ENCODE measurements at places on chromosomes 2 and 18.

DNA sequence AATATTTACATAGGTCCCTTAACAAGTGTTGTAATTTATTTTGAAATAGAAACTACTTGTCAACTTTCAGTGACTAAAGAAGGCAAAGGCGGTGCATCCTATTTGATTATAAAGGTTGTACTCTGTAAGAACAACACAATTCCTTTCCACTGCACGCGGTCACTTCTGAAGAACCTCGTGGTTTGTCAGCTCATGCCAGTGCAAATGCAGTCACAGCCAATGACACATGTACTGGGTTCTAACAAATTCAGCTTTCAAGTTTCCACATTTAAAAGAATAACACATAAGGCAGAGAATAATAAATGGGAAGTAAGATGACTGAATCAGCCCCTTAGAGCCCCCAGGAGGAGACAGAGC lies 39.7 kb downstream of the CYB5A start:
- DNase-seq = no peak

DNA sequence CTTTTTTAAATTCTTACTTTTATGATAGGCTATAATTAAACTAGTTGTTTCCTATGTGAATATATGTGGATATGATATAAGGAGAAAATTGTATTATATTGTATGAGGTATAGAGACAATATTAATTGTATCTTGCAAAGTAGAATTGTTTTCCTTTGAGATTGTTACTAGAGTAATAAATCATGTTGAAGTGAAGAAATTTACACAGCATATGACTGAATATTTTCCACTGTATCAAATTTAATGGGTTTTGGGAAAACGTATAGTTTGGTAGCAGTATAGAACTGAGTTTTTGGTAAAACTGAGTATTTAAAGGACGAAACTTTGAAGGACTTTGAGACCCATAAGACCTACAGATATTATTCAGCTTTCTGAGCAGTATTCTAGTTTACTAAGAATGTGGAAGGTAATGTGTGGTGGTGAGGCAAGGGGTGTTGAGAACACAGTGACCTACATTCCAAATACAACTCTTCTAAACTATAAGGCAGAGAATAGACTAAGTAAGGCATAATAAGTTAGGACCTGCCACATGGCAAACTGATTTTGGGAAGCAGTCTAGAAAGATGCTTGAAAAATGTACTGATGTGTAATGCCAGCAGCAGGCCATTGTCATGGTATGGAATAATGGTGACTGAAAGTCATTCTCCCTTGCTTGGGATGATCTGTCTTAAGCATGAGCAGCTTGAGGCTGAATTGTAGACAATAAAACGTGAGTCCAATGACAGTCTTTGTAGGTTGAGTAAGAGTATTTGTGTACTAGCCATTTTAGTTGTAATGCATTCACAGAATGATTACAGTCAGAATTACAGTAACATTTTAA lies 29.6 kb downstream of the PKP4 start:
- no peak for DNase-seq

GRCh38 chr2:97355887-97356286 lies 233.8 kb downstream of the ANKRD36B start:
- no peak for DNase-seq

GRCh38 chr2:42962508-42962953 lies 170.1 kb upstream of the HAAO start:
- DNase-seq = no peak

DNA sequence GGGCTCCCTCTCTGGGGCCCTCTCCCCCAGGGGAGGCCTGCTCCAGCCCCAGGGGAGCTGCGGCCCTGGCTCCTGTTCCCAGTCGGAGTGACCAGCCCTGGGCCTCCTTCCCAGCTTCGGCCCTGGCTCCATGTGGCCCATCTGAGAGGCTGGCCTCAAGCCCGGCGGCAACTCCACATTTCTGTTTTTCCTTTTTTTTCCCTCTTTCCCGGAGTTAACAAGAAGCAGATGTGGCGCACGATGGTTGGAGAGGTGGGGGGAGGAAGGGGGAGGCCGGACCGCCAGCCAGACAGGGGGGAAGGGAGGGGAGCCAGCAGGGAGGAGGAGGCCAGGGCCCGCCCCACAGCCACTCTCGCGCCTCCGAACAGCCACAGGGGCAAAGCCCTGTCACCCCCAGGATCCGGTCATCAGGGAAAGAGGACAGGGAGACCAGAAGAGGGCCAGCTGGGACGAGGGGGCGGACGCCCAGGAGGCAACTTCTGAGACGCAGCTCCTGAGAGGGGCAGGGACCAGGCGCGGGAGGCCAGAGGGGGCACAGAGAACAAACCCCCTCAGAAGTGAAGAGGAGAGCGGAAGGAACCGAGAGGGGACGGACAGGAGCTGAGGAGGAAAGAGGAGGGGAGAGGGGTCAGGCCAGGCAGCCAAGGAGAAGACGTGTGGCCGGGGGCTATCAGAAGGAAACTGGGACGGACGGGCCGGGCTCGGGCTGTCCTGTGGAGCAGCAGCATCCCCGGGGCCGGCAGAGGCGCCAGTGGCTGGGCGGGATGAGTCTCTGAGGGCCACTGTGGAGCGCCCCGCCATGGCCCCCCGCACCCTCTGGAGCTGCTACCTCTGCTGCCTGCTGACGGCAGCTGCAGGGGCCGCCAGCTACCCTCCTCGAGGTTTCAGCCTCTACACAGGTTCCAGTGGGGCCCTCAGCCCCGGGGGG lies at the start of gene EMILIN1:
TSS of gene EMILIN1 (plus strand) at position 349 of the 928 bp plus-strand sequence. CDS start at position 800, 451 bp downstream.
- DNase-seq = no peak

- no peak for DNase-seq
These were observed 94.4 kb downstream of the EIPR1 start for GRCh38 chr2:3283206-3283605.

GRCh38 chr2:6518361-6518760 lies 347.3 kb downstream of the CMPK2 start:
- DNase-seq = no peak

DNA sequence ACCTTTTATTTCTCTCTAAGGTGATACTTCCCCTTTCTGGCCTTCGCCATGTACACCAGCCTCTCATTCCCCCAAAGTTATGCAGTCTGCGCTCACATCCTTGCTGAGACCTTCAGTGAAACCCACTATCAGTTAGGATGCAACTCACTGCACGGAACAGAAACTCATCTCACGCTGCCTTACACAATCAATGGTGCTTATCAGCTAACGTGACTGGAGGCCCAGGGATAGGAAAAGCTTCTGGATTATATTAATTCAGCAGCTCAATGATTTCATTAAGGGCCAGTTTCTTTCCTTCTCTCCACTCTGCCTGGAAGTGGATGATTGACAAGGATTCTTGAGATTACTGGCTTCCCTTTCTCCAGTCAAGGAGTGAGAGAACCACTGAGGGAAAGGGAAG lies 44.8 kb downstream of the CDH2 start:
- no peak for DNase-seq

GRCh38 chr2:187369471-187369870 lies 78.6 kb downstream of the CALCRL start:
- DNase-seq = no peak

GRCh38 chr2:45153121-45153520 lies 143.9 kb upstream of the SIX2 start:
- DNase-seq = no peak

DNA sequence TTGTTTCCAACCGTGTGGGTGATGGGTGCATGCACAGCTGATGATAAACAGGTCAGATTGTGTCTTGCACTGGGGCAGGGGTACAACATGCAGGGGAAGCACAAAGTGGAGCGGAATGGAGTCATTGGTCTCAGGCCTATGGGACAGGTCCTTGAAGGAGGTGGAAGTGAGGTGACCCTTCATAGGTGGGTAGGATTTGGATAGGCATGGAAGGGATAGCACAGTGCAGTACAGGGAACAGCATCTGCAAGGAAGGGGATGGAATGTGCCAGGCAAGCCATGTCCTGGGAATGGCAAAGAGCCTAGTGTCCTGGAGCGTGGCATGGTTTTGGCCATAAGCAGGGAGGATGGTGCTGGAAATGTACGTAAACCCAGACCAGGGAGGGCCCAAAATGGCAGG lies 143.9 kb downstream of the CAPN13 start:
- DNase-seq = no peak

DNA sequence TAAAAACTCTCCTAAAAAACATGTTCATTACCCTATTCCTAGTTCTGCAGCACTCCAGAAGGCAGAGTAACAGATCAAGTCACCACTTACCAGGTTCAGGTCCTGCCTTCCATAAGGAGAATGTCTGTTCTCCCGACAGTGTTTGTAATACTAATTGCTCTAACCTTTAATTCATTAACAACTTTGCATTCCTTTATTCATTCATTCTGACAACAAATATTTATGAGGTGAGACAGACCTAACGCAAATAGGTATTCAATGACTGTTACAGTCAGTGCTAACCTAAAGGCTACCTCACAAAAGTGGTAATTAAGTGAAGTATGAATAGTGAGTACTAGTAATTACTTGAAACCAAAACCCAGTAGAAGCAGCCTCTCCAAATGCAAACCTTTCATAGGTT lies 224.0 kb downstream of the AFF3 start:
- DNase-seq = no peak

GRCh38 chr2:109486711-109487535 lies 126.8 kb downstream of the SEPTIN10 start:
- DNase-seq = no peak

DNA sequence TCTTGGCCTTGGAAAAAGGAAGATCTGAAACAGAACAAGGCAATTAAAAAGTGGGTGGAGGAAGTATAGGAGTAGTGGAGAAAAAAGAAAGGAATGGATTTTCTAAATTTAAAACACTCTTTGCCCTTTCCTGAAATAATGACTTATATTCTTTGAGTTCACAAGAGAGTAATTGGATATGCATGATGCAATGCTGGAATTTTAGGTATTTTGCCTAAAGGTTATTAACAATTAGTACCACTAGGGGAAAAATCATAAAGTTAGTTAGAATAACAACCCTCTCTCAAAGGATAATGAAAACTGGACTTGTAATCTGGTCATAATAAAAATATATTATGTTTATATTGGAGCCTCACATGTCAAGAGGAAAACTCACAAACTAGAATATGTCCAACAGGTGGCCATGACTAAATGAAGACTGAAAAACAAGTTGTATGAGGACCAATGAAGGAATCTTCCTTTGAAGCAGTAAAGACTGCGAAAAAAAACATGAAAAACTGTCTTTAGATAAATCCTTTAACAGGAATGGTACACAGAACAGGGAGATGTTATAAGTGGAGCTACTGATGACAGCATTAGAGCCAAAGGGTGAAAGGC lies 281.8 kb downstream of the NCKAP5 start:
- no peak for DNase-seq

DNA sequence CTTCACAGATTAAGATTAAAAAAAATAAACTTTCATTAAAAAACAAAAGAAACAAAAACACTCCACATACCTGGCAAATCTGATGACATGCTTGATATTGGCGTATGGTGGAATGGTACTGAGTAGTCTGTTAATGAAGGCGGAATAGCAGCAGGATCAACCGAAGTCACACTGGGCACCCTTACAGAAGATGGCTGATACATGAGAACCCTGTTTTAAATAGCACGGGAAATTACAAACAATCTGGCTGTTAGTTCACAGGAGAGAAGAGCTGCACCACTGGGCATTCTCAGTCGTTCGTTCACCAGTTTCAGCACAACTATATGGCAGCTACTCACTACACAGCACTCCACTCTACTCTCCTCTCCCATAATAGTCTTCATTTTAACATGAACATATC lies 64.0 kb upstream of the ST8SIA5 start:
- DNase-seq = no peak

DNA sequence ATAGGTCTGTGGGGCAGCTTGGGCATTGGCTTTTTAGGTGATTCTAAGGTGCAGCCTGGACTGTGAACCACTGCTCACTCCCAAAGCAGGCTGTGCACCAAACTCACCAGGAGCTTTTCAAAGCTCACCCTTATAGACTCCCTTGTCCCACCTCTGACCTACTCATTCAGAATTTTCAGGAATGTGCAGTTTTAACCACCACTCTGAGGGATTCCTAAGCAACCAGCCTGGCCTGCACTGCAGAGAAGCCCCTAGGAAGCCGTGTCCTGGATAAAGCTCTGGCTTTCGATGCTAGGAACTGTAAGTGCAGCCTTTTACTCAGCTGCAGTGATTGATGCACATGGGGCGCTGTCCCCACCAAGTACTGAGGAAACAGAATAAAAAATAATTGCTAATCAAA lies 33.0 kb downstream of the MRO start:
- DNase-seq = no peak

DNA sequence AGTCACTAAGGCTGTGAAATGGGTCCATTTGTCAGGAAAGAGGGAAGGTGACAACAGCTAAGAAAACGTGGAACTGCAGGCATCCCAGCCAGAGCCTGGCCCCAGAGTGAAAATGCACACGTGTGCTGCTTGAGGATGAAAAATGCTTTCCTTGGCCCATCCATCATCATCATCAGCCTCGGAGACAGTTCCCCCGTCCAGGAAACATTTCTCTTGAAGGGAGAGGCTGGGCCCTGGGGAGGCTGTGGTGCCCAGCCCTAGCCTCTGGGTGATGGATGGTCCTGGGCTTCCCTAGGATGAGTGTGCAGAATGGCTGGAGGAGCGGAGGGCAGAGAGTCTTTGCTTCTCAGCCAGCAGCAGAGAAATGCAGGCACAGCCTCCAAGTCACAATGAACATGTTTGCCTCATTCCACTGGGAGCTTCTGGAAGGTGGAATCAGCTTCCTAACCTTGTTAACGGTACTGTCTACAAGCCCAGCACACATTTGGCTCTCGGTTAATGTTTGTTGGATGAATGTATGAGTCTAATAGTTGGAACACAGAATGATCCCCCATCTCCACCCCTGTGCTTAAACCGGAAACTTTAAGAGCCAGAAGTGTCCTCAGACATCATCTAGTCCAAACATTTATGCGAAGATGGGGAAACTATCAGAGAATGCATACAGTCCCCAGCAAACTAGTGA lies 164.0 kb downstream of the RDH14 start:
- DNase-seq = no peak

DNA sequence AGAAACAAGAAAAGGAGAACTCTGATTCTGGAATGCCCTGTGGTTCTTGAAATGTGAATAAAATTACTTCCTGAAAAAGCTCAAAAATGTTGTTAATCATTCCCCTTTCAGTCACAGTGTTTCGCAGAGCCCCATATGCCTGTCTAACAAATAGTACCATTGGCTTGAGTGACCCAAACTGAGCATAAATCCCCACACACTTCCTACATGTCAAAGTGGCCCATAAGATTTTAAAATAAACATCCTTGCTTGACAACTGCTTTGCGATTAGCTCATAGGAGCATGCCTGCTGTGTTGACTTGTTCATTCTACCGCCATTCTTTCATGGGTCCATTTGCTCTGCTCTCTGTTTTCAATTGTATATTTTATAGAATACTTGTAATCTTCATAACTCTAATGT lies 377.8 kb upstream of the SMIM21 start:
- no peak for DNase-seq

DNA sequence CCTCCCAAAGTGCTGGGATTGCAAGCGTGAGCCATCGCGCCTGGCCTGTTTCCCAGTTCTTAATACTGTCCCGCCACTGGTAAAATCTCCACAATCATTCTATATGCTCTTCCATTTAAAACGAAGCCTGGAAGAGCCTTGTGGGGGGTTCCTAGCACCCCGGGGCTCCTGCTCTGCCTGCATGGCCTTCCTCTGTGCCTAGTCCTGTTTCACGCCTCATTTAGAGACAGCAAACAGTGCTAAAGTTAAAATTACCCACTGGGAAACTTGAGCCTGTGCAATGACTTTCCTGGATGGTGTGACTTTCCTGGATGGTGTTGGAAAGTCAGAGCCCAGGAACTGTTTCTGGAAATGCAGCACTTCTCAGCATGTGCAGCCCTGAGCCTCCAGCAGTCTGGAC lies 55.0 kb downstream of the INPP5D start:
- no peak for DNase-seq
